ENCODE measurements at places on chromosomes 2 and 18.

- no peak for DNase-seq
These were observed 11.6 kb downstream of the TMX3 start for GRCh38 chr18:68703326-68703725.

DNA sequence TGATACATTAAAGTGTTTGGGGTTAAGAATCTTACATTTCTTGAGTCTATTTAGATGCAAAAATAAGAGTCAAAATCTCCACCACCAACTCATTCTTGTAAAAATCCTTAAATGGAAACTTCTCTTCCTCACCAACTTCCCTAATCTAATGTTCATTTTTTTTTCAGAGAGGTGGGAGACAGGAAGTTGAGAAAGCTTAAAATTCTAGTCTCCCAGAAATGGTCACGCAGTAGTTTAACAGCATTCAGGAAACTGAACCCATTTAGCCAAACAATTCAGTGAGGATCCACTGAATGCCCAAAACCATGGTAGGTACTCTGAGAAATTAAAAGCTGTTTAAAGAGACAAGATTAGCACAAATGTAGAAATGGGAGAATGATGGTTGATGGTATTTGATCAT, 69.0 kb downstream of the TXNL1 start:
- no peak for DNase-seq

DNA sequence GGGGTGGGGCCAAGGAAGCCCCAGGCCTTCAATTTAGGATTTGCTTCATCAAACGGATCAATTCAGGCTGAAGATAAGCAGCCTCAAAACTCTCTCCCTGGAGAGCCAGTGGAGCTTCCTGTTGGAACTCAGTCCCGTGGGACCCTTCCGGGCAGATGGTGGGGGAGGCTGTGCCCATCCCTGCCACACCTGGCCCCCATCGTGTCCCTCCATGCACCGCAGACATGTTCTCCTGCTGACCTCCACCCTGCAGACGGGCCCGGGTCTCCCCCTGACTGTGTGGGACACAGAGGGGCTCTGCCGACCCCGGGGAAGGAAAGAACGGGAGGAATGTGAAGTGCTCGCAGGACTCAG, 144.2 kb downstream of the TPO start:
- no peak for DNase-seq

DNA sequence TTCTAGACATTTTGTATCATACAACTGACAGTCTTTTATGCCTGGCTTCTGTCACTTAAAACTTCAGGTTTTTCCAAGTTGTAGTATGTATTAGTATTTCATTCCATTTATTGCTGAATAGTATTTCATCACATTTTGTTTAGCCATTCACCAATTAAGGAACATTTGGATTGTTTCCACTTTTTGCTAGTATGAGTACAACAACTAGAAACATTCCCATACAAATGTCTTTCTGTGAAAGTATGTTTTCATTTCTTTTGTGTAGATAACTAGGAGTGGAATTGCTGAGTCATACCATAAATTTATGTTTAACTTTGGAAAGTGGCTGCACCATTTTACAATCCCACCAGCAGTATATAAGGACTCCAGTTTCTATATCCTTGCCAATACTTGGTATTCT, 135.9 kb downstream of the ATAD2B start:
- DNase-seq = no peak
